Suppressor macrophage (primary cell): ENCODE measurements at places on chromosomes 4 and X.
A peak's percentile ranks its signal among the peaks of the same experiment; 100 is the strongest.

GRCh38 chr4:6910340-6910959, 824 bp downstream of the TBC1D14 start:
- peak; percentile 24 for DNase-seq

GRCh38 chr4:75916091-75916661, 13.9 kb upstream of the PPEF2 start:
- peak; percentile 38 for DNase-seq

DNA sequence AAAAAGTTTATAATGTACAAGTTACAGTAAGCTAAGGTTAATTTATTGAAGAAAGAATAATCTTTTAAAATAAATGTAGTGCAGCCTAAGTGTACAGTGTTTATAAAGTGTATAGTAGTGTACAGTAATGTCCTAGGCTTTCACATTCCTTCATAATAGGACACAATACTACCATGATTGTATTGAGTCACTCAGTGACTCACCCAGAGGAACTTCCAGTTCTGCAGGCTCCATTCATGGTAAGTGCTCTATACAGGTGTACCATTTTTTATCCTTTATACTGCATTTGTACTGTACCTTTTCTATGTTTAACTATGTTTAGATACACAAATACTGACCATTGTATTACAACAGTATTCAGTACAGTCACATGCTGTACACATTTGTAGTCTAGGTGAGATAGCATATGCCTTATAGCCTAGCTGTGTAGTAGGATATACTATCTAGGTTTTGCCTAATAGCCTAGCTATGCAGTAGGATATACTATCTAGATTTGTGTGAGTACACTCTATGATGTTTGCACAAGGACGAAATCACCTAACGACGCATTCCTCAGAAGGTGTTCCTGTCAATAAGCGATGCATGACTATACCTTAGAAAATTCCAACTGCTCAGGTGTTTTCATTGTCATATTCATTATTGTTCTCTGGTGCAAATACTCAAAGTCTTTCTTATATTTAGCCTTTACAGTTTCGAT, 5.5 kb upstream of the TMEM255A start:
- no peak for DNase-seq

- DNase-seq, result no peak
Measured at GRCh38 chr4:166662266-166662843, 571.9 kb downstream of the SPOCK3 start.

GRCh38 chr4:15744016-15744545, 34.0 kb upstream of the CD38 start:
- DNase-seq, result no peak

GRCh38 chr4:3302173-3302785, 9.5 kb downstream of the RGS12 start:
- DNase-seq, result peak; percentile 37

- DNase-seq, result peak; percentile 75
Measured at GRCh38 chrX:2614911-2615310, 76.2 kb upstream of the CD99 start.

GRCh38 chr4:146488495-146489174, 33.1 kb downstream of the SLC10A7 start:
- DNase-seq, result no peak

GRCh38 chr4:42927946-42928345, 35.4 kb downstream of the GRXCR1 start:
- no peak for DNase-seq

GRCh38 chrX:10106806-10107205, 50.0 kb upstream of the CLCN4 start:
- no peak for DNase-seq

DNA sequence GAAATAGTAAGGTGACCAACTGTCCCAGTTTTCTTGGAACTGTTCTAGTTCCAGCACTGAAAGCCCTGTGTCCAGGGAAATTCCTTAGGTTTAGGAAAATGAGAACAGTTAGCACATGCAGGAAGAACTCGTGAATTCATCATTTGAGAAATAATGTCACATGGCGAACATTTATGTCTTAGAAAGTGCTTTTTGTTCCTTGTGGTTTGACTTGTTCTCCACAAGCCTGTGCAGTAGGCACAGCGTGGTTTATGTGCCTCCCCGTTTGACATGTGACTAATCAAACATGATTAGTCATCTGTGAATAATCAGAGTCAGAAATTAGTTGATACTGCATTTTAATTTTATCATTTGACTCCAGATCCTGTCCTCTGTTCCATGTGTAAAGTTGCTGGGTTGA, 556.0 kb upstream of the CPEB2 start:
- peak; percentile 22 for DNase-seq

DNA sequence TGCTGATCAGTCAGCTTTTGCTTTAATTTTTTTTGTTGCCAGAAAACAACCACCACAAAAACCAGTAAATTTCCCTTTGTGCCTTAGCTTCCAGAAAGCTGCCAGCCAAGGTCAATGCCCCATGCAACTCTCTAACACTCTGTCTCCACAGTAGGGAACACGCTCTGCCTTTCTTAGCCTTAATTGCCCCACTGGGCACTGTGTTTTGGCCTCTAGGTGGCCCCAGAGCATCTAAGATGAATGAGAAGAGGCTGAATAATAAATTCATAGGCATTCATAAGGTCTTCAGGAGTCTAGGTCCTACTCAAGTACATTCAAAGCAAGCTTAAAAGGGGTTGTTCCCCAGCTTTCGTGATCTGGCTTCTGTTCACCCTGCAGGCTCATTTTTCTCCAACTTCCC, 57.7 kb upstream of the PASD1 start:
- no peak for DNase-seq

GRCh38 chr4:108417923-108418322, 202.5 kb upstream of the RPL34 start:
- DNase-seq, result no peak

- DNase-seq, result peak; percentile 74
Measured at GRCh38 chr4:36385951-36386571, 104.6 kb downstream of the DTHD1 start.

- DNase-seq, result peak; percentile 60
Measured at GRCh38 chrX:45774961-45775360, 574.3 kb upstream of the DIPK2B start.

- no peak for DNase-seq
Measured at GRCh38 chrX:20189171-20189570, 47.5 kb upstream of the EIF1AX start.

GRCh38 chr4:148693913-148694649, 251.9 kb upstream of the NR3C2 start:
- no peak for DNase-seq

GRCh38 chr4:88158038-88158488, 376 bp downstream of the ABCG2 start:
- DNase-seq, result no peak

GRCh38 chr4:80538276-80538926, 202.9 kb downstream of the CFAP299 start:
- DNase-seq, result no peak
